ENCODE measurements at places on chromosomes 2 and 18. TPM values are rescaled to one million over a fixed set of nuclear protein-coding genes. Genes with fewer than 3 reads are reported as not detected.

Gene IL37
- total RNA-seq, result not detected

Gene GPAT2
- total RNA-seq, result not detected

Gene IL1R1
- total RNA-seq, result 34.5 TPM

Gene CLEC4F
- not detected for total RNA-seq

Gene REG3G
- not detected for total RNA-seq

Gene ITGAV
- total RNA-seq, result 58.0 TPM

Gene SERPINB2
- not detected for total RNA-seq

Gene MLPH
- 256 TPM for total RNA-seq

Gene IL36A
- not detected for total RNA-seq

Gene HAAO
- not detected for total RNA-seq

Gene AQP12B
- not detected for total RNA-seq

Gene DCDC2C
- total RNA-seq, result 0.24 TPM

Gene CFAP210
- total RNA-seq, result 0.28 TPM

Gene MC4R
- not detected for total RNA-seq

Gene IMPACT
- 14.7 TPM for total RNA-seq

Gene AMER3
- not detected for total RNA-seq

Gene GMCL1
- 12.8 TPM for total RNA-seq

Gene ARHGAP25
- 0.13 TPM for total RNA-seq

Gene HNMT
- total RNA-seq, result 0.28 TPM

Gene ZBTB7C
- 0.05 TPM for total RNA-seq

Gene DRC1
- total RNA-seq, result 0.29 TPM

Gene TNFAIP6
- 3.0 TPM for total RNA-seq

Gene SFT2D3
- 4.4 TPM for total RNA-seq

Gene COL4A3
- total RNA-seq, result 0.45 TPM

Gene ANKRD12
- total RNA-seq, result 5.0 TPM

Gene DLX2
- total RNA-seq, result 0.89 TPM
